ENCODE measurements at places on chromosomes 2 and 18.

- H3K4me3 ChIP-seq, result no peak overlapping the region
- H3K27ac ChIP-seq, result no peak overlapping the region
- DNase-seq, result no peak
Observed at GRCh38 chr2:222622910-222623309, 33.0 kb downstream of the FARSB start.

DNA sequence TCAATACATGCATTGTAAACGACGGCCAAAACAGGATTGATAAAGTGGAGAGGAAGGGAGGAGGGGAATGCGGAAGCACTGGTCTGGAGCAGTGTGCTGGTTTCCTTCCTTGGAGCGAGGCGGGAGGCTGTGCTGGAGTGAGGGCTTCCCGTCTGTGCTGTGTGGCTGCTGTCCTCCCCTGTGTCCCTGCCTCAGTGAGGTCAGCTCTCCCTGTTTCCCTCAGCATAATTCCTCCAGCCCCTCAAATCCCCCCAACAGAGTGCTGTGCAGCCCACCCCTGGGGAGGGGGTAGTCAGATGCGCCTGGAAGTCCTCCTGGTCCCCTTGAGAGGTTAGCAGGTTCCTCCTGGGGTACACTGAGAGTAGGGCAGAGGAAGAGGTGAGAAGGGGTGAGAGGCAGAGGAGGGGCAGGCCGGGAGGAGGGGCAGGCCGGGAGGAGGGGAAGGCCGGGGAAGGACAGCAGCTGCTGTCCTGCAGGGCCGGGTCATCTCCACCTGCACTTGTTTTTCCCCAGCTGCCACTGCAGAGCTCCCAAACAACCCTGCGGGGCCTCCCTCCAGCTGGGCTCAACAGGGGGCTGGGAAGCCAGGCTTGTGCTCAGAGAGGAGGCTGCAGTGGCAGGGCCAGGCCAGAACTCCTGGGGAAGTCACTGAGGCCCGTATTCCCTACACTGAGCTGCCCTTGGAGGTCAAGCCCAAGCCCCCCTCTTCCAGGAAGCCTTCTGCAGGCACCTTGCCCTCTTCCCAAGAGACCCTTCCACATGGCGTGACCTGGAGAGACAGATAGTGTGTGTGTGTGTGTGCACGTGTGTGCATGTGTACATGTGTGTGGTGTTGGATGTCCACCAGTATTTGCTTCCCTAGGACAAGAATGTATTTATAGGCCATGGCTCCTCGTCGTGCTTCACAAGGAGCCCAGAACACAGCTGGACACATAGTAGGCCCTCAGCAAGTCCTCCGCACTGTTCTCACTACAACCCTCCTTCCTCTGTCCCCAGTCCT lies 13.2 kb upstream of the ATP6V1B1 start:
- no peak overlapping the region for H3K4me3 ChIP-seq
- H3K4me1 ChIP-seq, result no peaks in the 10 kb centered on the region
- DNase-seq, result no peak
- H3K36me3 ChIP-seq, result no peaks in the 10 kb centered on the region
- H3K27me3 ChIP-seq, result peaks cover 4% of the 10 kb centered on the region

GRCh38 chr2:139259422-139260051 lies 479.3 kb upstream of the NXPH2 start:
- no peaks in the 10 kb centered on the region for H3K4me1 ChIP-seq
- no peak overlapping the region for H3K4me3 ChIP-seq
- H3K27me3 ChIP-seq, result no peaks in the 10 kb centered on the region
- no peak overlapping the region for H3K27ac ChIP-seq
- no peak for DNase-seq

GRCh38 chr2:117957616-117958015 lies 56.3 kb downstream of the CCDC93 start:
- DNase-seq, result no peak
- no peak overlapping the region for H3K4me3 ChIP-seq
- no peaks in the 10 kb centered on the region for H3K4me1 ChIP-seq
- H3K27me3 ChIP-seq, result no peaks in the 10 kb centered on the region

DNA sequence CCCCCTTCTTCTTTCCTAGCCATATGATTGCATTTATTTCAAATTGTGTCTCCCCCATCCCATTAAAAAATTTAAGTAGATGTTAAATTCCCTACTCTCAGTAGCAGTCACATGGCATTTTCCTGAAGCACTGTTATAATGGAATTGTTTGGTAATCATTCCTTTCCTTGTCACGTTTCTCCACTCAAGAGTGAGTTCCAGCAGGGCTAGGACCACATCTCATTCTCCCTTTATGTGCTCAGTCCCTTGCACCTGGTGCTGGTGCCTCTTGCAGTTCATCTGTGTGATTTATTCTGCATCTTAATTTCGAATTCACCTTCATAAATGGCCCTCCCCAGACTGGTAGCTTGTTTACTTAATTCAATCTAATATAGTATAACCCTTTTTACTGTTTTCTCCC lies 70.3 kb upstream of the NOSTRIN start:
- H3K27ac ChIP-seq, result no peak overlapping the region
- H3K27me3 ChIP-seq, result no peaks in the 10 kb centered on the region
- H3K4me3 ChIP-seq, result no peak overlapping the region

- peak; percentile 45 for DNase-seq
- H3K4me1 ChIP-seq, result peaks cover 4% of the 10 kb centered on the region
- peaks cover 2% of the 10 kb centered on the region for H3K36me3 ChIP-seq
Observed at GRCh38 chr2:100235098-100235497, 87.2 kb downstream of the LONRF2 start.

- H3K27me3 ChIP-seq, result peaks cover 48% of the 10 kb centered on the region
- H3K27ac ChIP-seq, result no peak overlapping the region
- no peaks in the 10 kb centered on the region for H3K4me1 ChIP-seq
- no peak overlapping the region for H3K4me3 ChIP-seq
- H3K36me3 ChIP-seq, result no peaks in the 10 kb centered on the region
Observed at GRCh38 chr2:235034265-235035118, 82.7 kb downstream of the SH3BP4 start.

DNA sequence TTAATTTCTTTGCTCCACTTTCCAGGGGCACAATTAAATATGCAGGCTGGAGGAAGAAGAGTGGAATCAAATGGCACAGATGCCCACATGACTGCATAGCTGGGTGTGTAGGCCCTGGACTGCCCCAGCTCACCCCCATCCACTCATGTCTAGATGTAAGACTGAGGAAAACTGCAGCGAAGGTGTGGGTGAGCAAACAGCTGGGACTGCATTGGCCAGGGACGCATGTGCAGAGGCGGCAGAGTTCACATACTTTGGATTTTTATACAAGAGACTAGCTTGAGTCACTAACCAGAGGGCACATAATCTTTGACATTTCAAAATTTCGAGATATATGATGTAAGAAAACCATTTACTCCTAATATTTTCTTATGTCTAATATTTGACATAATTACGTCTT lies 60.1 kb downstream of the SPIRE1 start:
- no peaks in the 10 kb centered on the region for H3K27me3 ChIP-seq
- no peak overlapping the region for H3K4me3 ChIP-seq
- H3K36me3 ChIP-seq, result peaks cover 3% of the 10 kb centered on the region
- H3K4me1 ChIP-seq, result peaks cover 6% of the 10 kb centered on the region
- H3K27ac ChIP-seq, result peak overlapping the region; percentile 0

- DNase-seq, result no peak
- H3K4me3 ChIP-seq, result no peak overlapping the region
- H3K27ac ChIP-seq, result no peak overlapping the region
- no peaks in the 10 kb centered on the region for H3K4me1 ChIP-seq
- H3K36me3 ChIP-seq, result no peaks in the 10 kb centered on the region
Observed at GRCh38 chr2:109636317-109636716, 22.2 kb downstream of the SOWAHC start.

DNA sequence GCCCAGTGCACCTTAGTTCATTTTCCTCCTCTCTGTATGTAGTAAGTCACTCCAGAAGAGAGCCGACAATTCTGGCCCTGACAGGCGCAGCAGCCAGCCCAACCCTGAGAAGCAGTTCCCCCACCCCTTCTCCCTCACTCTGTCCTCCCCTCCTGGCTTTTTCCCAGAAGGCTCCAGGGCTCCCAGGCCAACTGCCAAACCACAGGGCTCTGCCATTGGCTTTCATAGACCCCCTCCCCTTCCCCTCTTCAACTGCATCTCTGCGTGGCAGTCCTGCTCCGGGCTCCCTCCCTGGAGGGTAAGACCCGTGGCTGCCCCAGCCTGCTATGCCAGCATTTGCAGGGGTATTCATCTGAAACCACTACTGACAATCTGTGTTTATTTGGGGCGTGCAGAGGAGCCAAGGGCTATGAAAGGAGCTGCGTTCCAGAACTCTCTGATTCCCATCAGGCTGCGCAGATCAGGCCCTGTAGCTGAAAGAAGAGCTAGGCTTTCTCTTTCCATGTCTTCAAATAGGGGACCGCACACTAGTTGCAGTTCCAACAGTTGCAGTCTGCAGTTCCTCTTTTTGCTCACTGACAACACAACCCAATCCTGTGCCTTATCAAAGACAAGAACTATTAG lies 388.6 kb upstream of the TNP1 start:
- H3K36me3 ChIP-seq, result no peaks in the 10 kb centered on the region
- H3K4me1 ChIP-seq, result peaks cover 1% of the 10 kb centered on the region
- DNase-seq, result no peak
- H3K27me3 ChIP-seq, result peaks cover 14% of the 10 kb centered on the region

DNA sequence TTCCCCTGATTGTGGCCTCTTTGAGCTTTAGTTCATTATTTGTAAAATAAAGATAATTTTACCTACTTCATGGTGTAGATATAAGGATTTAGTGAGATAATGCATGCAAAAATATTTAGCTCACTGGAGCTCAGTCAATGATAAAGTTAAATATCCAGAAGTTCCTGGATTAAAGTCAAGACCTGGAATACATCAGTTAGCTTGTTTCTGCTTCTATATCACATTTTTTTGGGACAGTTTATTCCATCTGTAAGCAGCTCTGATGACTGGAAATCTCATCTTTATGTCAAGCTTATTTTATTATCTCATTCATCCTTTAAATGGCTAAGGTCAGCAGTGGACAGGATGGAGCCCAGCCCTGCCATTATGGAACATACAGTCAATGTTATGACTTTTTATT lies 152.0 kb downstream of the EVA1A start:
- H3K36me3 ChIP-seq, result no peaks in the 10 kb centered on the region
- DNase-seq, result no peak
- H3K27ac ChIP-seq, result no peak overlapping the region

- peak within 1 kb of the TSS; percentile 85 for H3K4me3 ChIP-seq
- peak; percentile 72 for DNase-seq
- no peaks in the 10 kb centered on the region for H3K27me3 ChIP-seq
- peaks cover 50% of the 10 kb centered on the region for H3K4me1 ChIP-seq
- peak within 1 kb of the TSS; percentile 95 for H3K27ac ChIP-seq
- peaks cover 42% of the 10 kb centered on the region for H3K36me3 ChIP-seq
Observed at GRCh38 chr2:233059797-233060500, at the start of gene INPP5D. INPP5D (plus strand) TSS chr2:233060342; CDS start chr2:233060479, 137 bp downstream.

DNA sequence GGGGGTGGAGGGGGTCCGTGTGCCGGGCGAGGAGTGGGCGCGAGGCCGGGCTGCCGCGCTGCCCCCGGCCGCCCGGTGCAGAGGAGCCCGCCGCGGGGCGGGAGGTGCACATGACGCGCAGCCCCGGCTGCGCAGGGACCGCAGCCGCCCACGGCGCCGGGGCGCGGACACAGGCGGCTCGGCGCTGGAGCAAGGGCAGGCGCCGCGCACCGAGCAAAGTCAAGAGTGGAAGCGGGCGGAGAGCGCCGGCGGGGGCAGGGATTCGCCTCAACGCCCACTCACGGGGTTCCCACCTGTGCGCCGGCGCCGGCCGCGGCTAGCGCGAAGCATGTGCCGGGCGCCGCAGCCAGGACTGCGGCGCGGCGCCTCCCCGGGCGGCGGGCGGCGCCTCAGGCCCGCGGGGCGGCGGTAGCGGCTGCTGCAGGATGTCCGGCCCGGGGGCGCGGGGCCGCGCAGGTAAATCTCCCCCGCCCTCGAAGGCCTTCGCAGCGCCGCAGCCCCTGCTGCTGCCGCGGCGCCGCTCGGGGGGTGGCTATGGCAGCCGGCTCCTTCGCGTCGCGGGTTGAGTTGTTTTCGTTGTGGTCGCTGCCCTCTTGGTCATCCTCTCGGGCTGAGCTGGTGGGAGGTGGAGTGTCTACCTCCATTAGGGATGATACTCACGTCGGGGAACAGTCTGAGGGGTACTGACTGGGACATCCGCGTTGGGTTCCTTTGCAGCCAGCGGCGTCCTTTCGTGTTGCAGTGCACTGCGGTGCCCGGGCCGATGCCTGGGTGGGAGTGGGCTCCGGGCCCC lies 216.3 kb upstream of the DTNA start:
- no peak for DNase-seq
- no peaks in the 10 kb centered on the region for H3K27me3 ChIP-seq
- H3K4me3 ChIP-seq, result no peak overlapping the region

GRCh38 chr2:43328133-43328532 lies 101.7 kb upstream of the ZFP36L2 start:
- H3K4me3 ChIP-seq, result no peak overlapping the region
- no peaks in the 10 kb centered on the region for H3K4me1 ChIP-seq
- no peaks in the 10 kb centered on the region for H3K27me3 ChIP-seq
- H3K27ac ChIP-seq, result no peak overlapping the region

- no peaks in the 10 kb centered on the region for H3K27me3 ChIP-seq
- H3K4me1 ChIP-seq, result no peaks in the 10 kb centered on the region
- peaks cover 3% of the 10 kb centered on the region for H3K36me3 ChIP-seq
- no peak overlapping the region for H3K4me3 ChIP-seq
- DNase-seq, result no peak
Observed at GRCh38 chr2:74253306-74253970, 55.0 kb downstream of the MTHFD2 start.

DNA sequence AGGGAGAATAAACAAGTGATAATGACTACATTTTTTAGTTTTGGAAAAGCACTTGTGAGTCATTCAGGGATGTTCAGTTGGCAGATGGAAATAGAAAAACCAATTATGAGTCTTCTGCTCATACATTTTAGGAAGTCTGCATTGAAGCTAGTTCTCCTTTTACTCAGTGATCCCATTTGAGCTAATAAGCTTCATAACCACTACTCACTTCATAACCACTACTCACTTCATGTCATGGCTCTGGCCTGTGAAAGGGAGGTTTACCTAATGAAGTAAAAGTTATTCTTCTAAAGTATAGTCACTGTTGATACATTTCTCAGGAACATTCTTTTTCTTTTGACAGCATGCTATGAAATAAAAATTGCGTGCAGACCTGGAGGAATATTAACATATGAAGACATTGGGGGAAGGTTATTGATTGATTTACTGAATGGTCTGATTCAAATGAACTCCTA lies 948.7 kb downstream of the TSN start:
- no peaks in the 10 kb centered on the region for H3K36me3 ChIP-seq
- H3K27me3 ChIP-seq, result no peaks in the 10 kb centered on the region
- H3K4me1 ChIP-seq, result no peaks in the 10 kb centered on the region
- no peak overlapping the region for H3K27ac ChIP-seq

- DNase-seq, result no peak
- H3K4me3 ChIP-seq, result no peak overlapping the region
- no peaks in the 10 kb centered on the region for H3K27me3 ChIP-seq
- no peaks in the 10 kb centered on the region for H3K4me1 ChIP-seq
- H3K36me3 ChIP-seq, result no peaks in the 10 kb centered on the region
- H3K27ac ChIP-seq, result no peak overlapping the region
Observed at GRCh38 chr2:78546843-78547242, 478.7 kb upstream of the REG3G start.

- DNase-seq, result no peak
- H3K27me3 ChIP-seq, result no peaks in the 10 kb centered on the region
- peaks cover 29% of the 10 kb centered on the region for H3K36me3 ChIP-seq
- H3K4me3 ChIP-seq, result peak overlapping the region; percentile 83
- peaks cover 31% of the 10 kb centered on the region for H3K4me1 ChIP-seq
- no peak overlapping the region for H3K27ac ChIP-seq
Observed at GRCh38 chr2:96869281-96869821, 529 bp downstream of the SEMA4C start.
